HCT116 (cell line): ENCODE measurements at places on chromosomes 11 and 22.

- no peak for DNase-seq
These were observed 9.9 kb downstream of the ANO9 start for GRCh38 chr11:431921-432320.

DNA sequence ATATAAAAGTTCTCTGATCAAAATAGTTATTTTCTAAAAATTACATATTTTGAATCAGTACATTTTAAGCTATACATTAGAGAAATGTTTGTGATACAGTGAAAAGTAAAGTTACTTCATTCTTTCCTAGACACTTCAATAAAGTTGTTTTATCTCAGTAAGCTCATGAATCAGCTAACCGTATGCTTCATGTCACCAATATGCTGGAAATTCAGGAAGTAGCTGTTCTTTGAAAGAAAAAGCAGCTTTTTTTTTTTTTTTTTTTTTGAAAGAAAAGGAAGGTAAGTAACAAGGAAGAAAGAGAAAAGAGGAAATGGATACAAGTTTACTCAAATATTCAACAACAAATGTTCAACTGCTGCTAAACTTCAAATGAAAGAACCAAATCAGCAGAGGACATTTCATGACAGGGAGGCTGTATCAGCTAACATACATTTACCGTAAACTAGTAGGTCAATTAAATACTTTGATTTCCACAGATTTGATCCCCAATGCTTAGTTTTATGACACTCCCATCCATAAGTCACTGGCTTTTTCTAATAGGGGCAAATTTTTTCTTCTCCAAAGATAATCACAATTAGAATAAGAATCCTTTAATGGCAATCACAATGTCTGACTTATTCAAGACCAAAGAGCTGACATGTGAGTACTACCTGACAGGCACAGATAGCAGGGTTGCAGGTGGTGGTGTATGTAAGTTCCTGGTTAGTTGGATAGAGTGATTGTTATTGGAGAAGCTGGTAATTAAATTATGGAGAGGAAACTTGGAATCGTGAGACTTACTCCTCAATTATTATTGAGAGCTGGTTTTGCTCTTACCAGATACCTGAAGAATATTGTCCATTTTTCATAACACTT lies 754 bp downstream of the OR52A1 start:
- DNase-seq = no peak

GRCh38 chr22:18110954-18111758 lies 547 bp downstream of the TUBA8 start:
- DNase-seq = no peak

DNA sequence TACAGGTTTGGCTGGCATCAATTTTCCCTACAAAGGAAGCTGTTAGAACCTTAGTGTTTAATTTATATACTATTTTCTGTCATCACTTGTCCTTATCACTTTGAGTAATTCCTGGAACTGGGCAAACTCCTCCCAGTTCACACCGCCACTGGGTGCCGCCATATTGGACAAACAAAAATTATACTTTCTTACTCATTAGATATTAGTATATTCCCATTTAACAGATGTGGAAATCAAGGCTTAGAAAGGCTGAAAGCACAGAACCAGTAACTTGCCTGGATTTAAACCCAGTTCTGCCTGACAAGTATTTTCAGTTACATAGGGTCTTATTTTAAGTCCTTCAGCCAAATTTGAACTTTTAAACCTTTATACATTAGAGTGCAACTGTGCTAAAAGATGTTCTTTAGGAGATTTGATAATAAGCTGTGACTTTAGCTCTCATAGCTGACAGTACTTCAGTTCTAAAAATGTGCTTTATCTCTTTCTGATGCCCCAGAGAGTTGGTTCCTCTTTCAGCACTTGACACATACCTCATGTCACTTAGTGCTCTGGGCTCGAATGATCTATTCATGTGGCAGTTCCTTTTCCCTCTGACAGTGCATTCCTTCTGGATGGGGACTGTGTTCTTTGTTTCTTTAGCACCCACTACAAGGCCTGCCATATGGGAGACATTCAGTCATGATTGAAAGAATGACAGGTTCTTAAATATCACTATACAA lies 25.4 kb downstream of the COA4 start:
- no peak for DNase-seq

- DNase-seq = no peak
These were observed 184.6 kb upstream of the SYT13 start for GRCh38 chr11:45470794-45471167.

- no peak for DNase-seq
These were observed 55.7 kb downstream of the PTPRJ start for GRCh38 chr11:48036011-48036410.

DNA sequence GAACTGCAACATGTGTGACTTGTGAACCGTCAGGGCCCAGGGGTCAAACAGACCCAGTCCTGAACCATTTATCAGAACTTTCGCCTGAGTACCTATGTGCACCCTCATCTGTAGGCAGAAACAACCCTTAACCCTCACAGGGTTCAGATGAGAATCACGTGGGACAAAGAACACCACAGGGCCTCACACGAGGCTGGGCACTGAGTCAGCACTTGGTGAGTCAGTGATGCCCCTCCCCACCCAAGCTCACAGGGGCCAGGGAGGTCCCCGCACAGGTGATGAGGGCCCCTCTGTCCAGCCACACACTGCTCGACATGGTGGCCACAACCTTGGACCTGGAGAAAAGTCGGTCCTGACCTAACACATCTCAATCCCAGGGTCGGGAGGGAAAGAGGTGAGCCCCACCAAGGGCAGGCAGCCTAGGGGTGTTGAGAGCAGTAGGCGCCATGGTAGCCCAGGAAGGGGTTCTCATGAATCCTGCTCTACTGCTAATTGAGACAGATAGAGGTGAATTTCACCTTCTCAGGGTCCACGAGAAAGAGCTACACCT lies 176.4 kb downstream of the SHANK2 start:
- no peak for DNase-seq

DNA sequence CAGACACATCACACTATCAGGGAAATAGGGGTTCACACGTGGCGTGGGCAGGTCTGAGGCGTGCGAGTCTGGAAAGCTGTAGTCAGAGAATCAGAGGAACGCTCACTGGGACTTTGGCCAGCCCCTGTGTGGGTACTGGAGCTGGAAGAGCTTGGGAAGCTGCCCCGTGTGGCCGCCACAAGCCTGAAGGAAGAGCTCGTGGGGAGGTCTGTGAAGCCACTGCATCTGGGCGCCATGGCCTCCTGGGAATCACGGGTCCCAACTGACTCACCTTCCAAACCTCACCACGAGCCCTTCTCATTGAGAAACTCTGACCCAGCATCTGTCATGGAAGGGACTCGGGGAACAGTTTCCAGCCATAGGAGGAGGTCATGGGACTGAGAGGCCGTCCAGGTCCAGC lies 5.9 kb upstream of the MRGPRF start:
- no peak for DNase-seq

- DNase-seq = no peak
These were observed 8.6 kb downstream of the REXO2 start for GRCh38 chr11:114447892-114448291.

GRCh38 chr22:45919504-45920286 lies 57.3 kb downstream of the WNT7B start:
- DNase-seq = no peak

DNA sequence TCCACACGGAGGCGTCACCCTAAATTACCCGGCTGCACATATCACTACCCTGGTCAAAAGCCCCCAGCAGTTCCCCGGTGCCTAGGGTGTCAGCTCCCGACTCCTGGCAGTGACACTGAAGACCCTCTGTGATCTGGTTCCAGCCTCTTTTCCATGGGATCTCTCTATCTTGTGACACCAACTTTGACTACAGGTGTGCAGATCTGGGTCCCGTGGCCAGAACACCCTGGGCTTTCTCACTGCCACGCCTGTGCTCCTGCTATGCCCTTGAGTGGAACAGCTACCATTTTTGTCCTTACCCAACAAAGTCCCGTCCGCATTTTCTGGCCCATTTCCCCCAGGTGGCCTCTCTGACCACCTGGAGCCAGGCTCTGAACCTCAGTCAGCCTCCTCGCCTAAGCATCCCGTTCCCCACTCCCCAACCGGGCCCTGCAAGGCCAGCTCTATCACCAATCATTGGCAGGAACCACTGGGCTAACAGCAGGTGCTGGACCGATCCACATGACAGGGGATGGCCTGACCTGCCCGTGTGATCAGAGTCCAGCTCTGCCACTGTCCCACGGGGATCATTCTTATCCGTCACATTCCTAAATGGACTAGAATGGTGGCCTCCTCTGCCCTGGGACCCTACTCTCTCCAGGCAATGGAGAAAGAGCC lies 20.7 kb upstream of the CBX7 start:
- no peak for DNase-seq

DNA sequence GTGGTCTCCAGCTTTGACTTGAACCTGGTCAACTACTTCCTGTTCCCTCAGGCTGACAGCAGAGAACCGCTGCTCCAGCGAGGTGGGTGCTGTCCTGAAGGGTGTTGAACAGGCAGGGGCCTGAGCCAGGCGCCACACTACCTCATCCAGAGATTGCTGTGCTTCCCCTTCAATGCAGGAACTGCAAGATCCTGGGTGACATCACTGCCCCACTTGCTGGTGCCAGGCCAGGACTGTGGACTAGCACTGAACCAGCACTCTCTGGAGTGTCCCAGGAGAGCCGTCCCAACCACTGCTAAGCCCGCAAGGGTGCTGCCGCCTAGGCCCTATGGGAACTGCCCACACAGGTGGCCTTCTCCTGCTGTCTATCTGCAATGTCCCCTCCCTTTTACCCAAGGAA lies 51.7 kb downstream of the GAB4 start:
- no peak for DNase-seq

DNA sequence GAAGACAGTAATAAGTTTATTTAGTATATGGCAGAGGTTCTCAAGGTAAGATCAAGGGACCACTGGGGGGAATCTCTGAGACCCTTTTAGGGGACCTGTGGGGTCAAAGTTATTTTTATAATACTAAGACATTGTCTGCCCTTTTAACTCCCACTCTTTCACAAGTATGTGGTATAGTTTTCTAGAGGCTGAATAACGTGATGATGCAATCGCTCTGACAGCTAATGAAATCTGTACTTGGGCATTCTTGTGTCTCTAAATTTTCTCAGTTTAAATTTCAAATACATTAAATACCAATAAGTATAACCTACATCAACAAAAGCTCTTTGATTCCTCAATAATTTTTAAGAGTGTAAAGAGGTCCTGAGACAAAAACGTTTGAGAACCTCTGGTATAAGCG lies 147.9 kb downstream of the ATG16L2 start:
- DNase-seq = no peak

GRCh38 chr11:126140201-126140925 lies 71.1 kb downstream of the RPUSD4 start:
- no peak for DNase-seq

GRCh38 chr11:128271401-128271800 lies 316.0 kb downstream of the ETS1 start:
- DNase-seq = no peak

- DNase-seq = no peak
These were observed 121.2 kb downstream of the PDE3B start for GRCh38 chr11:14764579-14765527.

GRCh38 chr11:126645186-126645585 lies 289.7 kb downstream of the ST3GAL4 start:
- DNase-seq = no peak

DNA sequence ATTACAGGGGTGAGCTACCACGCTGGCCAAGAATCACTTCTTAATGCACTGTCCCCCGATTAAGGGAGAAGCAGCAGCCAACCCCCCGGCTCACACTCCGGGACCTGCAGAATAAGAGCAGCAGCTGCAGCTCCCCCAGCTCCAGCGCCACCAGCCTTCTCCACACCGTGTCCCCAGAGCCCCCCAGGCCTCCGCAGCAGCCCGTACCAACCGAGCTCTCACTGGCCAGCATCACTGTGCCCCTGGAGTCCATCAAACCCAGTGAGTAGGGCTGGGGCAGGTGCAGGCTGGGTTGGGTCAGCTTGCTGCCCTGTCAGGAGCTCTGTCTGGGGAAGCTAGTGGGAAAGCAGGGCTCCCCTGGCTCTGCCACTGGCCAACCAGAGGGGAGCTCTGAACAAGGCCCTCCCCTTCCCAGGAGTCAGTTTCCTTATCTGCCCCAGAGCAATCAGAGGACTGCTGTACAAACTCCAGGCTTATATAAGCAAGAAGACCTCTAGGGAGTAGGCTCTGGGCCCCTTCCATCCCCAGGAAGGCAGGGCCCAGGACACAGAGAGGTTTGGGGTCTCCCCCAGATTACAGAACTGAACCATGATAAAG lies 8.5 kb upstream of the SH3BP1 start:
- no peak for DNase-seq

- no peak for DNase-seq
These were observed 531 bp downstream of the PIM3 start for GRCh38 chr22:49961005-49961600.

GRCh38 chr11:1943977-1944376 lies 3.2 kb upstream of the MRPL23 start:
- DNase-seq = no peak

DNA sequence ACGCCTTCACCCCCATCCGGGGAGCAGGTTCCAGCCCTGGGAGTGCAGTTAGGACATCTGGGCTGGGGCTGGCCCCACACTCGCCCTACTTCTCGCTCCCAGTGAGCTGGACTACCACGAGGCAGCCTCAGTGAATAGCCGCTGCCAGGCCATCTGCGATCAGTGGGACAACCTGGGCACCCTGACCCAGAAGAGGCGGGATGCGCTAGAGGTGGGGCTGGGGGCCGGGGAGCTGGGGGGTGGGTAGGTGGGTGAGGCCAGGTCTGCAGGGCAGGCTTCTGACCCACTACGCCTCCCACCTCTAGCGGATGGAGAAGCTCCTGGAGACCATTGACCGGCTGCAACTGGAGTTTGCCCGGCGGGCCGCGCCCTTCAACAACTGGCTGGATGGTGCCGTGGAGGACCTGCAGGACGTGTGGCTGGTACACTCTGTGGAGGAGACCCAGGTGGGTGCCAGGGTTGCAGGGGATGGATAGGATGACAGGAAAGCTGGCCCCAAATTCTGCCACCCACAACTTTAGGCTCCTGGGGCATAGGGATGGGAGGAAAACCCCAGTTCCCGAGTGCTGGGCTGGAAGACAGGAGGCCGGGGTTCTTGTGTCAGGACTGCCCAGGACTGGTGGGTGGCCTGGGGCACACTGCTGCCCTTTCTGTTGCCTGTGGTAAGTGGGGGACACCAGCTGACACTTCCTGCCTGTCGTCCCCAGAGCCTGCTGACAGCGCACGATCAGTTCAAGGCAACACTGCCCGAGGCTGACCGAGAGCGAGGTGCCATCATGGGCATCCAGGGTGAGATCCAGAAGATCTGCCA lies 8.3 kb downstream of the CTSF start:
- DNase-seq = no peak

GRCh38 chr22:28711820-28712777 lies 29.5 kb downstream of the CHEK2 start:
- no peak for DNase-seq
